WTC11 (cell line): ENCODE measurements at places on chromosomes 6 and 20. TPM values are rescaled to one million over a fixed set of nuclear protein-coding genes. Genes with fewer than 3 reads are reported as not detected.

DNA sequence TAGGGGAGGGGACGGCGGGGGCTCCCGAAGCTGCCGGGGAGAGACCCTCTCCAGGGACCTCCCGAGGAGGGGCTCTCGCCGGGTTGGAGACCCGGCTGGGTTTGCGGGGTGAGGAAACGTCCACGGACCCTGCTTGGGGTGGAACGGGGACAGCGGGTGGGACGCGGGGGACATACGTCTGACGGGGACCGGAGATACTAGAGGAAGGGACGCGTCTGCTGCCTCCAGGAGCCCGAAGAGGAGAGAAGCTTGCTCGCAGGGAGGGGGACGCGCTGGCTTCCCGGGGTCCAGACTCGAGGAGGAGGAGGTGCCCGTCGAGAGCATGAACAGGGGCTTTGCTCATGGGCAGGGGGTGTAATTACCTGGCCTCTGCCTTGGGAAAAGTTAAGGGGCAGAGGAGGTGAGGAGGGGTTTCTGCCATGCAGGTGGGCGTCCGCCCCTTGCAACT lies 593 bp downstream of the DNMT3B start:
- no peak for DNase-seq

- no peak for DNase-seq
Measured at GRCh38 chr6:6699741-6700367, 111.3 kb downstream of the LY86 start.

DNA sequence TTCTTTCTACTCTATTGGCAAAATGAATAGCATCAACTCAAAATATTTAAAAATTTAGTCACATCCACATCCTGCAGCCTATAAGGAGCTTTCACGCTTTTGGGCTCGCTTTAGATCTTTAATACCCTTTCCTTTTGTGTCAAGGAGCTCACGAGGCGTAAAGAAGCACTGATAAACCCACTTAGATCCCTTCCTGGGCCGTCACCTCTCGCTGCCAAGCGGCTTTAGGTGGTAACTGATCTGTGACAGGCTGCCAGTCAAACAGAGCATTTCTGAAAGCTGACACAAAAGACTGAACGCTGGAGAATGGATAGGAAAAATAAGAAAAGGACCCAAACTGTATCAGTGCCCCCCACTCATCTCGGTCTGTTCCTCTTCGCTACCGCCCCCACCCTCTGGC lies 385.7 kb upstream of the MMS22L start:
- no peak for DNase-seq

BTNL2 gene
- not detected in 3 replicates for total RNA-seq

DNA sequence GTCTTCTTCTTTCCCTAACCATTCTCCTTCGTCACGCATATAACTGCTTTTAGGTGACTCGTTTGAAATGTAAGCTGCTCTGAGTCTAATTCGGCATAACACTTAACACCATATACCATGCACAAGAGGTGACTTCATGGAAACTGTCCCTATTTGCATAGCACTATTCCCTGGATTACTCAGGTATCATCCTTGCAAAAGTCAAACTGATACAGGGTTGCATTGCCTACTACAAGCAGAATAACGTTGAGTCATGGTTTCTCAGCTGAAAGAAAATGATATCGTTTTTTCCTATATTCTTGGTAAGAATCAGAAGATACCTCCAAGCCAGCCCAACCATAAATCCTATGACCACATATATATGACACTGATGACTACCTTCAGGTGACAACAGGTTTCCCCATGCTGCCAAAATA lies 227.5 kb downstream of the ATXN1 start:
- DNase-seq: no peak

DNA sequence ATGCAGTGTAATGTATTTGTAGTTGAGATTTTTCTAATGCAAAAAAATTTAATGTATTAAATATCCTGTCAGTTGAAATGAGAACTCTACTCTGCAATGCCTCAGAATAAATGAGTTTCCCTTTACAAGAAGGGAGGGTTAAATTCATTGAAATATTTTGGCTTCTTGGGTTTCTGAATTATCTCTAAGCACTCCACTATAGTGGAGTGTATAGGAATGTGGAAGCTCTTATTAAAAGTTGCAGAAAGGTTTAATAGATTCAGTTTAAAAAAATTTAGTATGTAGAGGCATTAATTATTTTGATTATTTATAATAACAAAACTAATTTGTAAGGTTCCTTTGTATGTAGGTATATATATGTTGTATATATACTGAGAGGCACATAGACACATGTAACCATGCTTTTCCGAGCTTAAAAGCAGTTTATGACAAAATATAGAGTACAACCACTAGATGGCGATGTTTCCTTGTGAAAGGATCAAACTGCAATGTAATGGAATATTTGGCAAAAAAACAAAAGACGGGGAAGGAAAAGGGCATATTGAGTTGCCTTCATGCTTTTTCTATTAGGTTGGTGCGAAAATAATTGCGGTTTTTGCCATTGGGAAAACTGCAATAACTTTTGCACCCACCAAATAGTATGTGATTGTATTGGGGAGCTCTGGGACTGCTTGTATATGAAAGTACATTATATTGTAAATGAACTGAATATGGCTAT lies 144.2 kb downstream of the MYO6 start:
- no peak for DNase-seq

- DNase-seq: no peak
Measured at GRCh38 chr6:14380901-14381828, 263.6 kb downstream of the CD83 start.

DNA sequence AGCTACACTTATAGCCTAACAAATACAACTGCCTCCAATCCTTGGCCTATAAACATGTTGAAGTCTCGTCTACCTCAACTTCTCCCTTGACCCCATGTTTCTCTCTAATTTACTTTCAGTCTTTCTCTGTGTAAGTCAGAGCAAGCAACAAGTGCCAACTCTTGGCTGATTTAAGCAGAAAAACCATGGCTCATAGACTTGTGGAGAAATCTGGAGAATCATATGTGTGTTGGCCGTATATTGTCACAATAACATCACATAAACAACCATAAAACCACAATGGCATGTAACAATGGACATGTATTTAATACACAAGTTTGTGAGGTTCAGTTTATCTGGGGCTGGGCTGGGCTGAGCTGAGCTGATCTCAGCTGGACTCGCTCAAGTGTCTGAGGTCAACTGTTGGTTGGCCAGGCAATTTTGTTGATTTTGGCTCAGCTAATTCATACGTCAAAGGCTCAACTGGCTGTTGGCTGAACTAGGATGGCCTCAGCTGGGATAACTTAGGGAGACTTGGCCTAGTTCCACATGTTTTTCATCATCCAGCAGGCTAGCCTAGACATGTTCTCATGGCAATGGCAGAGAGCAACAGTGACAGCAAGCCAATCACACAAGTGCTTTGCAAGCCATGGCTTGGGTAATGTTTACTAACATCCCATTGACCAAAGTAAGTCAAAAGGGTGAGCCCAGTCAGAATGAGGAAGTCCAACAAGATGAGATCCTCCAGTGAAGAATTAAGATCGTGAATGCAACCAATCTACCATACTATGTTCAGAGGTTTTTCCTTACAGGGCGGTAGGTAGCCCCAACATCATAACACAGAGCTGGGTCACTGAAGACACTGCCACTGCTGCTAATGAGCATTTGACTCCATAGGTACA lies 12.9 kb upstream of the TBC1D22B start:
- DNase-seq: no peak

DNA sequence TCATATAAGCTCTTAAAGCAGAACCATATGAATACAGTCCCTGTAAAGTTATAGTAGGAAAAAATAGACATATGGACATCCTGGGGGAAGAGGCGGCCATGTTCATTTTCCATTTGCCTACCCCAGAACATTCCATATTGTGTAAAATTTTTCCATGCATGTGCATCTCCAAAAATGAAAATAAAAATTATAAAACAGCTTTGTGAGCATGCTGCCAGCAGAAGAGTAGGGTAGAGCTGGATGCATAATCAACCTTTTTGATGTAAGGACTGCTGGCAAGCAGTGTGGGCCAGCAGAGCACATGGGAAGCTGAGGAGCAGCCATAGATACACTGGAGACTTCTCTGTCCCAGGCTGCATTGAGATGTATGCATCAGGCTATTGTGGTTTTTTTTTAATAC lies 271.0 kb downstream of the KCNQ5 start:
- DNase-seq: no peak

LCA5 gene
- 3.6 to 4.2 TPM (median 3.8 TPM) in 3 replicates for total RNA-seq

- DNase-seq: no peak
Measured at GRCh38 chr20:45152405-45152804, 22.3 kb upstream of the PI3 start.

C20orf141 gene
- total RNA-seq: not detected in 3 replicates

HLA-DMA gene
- 6.0 to 9.3 TPM (median 6.6 TPM) in 3 replicates for total RNA-seq
